ENCODE measurements at places on chromosomes 5 and 9.

DNA sequence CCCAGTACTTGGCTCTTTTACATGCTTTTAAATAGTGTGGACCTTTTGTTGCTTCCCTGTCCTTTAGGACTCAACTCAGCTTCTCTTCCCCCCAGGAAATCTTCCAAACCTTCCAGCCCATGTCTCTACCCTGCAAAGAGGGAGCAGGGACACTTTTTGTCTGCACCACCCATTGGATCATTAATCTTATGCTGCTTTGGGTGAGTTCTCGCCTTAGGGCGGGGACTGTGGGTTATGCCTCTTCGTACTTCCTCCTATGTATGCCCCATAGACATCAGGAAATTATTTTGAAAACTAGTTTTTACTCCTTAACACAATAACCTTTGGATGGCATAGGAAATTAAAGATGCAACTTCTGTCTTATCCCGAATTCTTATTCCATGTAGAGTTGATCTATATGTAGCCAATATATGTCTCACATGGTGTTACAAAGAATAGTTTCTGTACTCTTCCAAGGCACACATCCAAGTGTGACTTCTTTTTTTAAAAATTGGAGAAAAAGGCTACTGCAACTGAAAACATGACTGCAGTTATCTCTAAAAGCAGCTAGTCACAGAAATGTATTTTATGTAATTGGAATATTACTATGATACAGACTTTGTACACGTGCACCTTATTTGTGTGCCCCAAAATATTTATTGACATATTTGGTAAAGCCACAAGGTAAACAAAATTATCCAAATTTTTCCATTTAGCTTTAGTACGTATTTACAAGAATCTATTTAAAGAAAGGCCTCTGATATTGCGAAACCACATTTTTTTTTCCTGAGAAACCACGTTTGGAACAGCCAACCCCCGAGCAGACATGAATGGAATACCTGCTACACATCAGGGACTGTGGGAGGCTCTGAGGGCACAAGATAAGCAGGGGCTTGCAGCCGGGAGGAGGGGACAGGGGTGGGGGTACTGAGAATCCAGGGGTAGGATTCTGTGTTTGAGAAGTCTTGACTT lies 133.6 kb downstream of the WDR41 start:
- peak; percentile 47 for DNase-seq

DNA sequence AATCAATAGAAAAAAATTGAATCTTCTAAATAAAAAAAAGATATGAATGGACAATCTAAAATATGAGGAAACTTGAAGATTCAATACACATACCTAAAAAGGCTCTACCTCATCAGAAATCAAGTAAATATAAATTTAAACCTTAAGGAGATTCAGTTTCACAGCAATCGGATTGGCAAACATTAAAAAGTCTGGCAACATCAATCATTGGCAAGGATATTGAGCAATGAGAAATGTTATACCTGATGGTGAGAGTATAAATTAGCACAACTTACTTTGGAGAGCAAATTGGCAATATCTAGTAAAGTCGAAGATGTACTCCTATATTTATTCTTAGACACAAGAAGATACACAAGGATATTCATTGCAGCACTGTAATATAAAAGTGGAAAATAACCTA lies 274.3 kb upstream of the EFNA5 start:
- no peak for DNase-seq

- DNase-seq = no peak
Observed at GRCh38 chr9:112056996-112057395, 118.1 kb downstream of the SUSD1 start.

DNA sequence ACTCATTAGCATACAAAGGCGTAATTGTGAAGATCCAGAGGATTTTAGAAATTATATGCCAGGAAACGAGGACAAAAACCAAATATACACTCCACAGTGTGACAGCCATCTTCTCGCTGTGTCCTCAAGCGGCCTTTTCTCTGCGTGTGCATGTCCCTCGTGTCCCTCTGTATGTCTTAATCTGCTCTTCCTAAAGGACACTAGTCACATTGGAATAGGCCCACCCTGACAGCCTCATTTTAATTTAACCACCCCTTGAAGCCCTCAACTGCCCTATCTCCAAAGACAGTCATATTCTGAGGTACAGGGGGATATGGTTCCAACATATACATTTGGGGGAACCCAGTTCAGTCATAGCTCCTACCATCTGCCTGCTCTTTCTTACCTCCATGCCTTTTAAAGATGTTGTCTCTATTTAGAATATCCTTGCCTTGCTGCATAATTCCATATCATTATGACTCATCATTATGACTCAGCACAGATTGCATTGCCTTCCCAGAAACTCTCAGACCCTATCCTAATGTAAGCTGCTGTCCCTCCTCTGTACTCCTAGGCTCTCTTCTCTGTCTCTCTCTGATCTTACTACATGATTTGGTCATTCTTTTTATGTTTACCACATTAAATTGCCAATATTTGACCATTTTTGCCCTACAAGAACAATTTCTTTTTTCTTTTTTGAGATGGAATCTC lies 210.9 kb downstream of the AOPEP start:
- peak; percentile 72 for DNase-seq

- no peak for DNase-seq
Observed at GRCh38 chr9:3916984-3917383, 382.9 kb downstream of the GLIS3 start.

DNA sequence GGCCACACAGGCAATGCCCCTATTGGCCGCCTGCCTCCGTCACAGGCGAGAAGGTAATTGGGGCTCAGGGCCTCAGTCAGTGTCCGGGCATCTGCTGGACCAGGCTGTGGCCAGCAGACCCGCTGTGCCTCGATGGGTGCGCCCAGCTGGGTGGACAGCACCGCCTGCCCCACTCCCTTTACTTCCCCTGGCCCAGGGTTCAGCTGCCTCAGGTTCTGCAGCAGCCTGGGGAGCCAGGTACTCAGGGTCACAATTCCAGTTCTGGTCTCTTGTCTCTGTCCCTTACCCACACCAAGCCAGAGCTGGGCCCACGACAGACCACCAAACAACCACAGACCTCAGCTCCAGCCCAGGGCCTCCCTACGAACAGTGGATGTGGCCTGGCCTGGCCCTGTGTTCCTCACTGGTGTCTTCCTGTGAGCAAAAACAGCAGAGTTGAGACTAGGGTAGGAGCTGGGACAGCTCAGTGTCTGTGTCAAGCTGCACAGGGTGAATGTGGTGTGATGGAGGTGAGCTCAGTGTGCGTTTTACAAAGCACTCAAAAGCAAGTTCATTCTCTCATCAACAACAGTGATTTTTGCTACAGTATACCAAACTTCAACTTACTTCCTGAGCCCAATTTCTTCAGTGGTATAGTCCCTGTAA lies 33.4 kb upstream of the SUSD3 start:
- DNase-seq = no peak

DNA sequence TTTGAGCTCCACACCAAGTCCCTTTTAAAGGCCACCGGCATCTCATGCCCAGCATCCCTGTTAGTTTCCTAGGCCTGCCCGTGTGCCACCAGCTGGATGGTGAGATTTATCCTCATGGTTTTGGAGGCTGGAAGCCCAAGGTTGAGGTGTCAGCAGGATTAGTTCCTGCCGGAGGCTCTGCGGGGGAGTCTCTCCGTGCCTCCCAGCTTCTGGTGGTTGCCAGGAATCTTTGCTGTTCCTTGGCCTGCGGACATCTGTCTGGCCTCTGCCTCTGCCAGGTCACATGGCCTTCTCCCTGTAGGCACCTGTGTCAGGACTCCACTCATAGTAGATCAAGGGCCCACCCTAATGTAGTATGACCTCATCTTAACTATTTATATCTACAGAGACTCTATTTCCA lies 45.4 kb downstream of the JADE2 start:
- no peak for DNase-seq

GRCh38 chr9:72577212-72577753 lies 55.9 kb downstream of the TMC1 start:
- peak; percentile 45 for DNase-seq

DNA sequence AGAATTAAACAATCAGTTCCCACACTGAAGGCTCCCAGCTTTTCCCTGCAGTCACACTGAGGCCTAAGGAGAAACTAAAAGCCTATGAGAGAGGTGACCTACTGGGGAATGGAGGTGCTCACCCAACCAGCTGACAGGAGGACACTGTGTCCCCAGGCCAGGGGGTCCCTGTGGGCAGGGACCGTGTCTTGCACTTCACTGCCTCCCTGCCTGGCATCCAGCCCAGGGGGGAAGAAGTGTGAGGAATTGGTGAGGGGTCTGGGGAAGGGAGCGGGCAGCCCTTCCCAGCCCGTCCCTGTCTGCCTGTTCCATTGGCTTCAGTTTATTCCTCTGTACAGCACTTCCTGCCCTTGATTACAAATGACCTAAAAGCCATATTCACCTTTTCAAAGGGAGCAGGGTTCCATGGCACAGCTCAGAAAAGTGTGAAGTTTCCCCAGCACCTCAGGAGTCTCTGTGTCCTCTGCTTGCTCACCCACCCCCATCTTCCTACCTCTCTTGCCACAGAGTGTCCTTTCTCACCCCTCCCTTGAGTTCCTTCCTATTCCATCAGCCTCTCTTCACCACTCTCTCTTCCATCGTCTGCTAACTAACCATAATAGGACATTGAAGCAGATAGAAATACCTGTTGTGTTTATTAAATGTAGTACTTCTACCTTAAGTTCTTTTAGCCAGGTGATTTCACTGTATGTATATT lies 12.9 kb downstream of the OTULINL start:
- no peak for DNase-seq

All from OCI-M1 (cell line).